Stimulated activated CD4-positive, alpha-beta T cell treated with anti-CD3 and anti-CD28 coated beads, Interleukin-1b, Interleukin-23, amount 100 ng/mL, for 1 hour (primary cell): ENCODE measurements at places on chromosomes 2 and 18.

DNA sequence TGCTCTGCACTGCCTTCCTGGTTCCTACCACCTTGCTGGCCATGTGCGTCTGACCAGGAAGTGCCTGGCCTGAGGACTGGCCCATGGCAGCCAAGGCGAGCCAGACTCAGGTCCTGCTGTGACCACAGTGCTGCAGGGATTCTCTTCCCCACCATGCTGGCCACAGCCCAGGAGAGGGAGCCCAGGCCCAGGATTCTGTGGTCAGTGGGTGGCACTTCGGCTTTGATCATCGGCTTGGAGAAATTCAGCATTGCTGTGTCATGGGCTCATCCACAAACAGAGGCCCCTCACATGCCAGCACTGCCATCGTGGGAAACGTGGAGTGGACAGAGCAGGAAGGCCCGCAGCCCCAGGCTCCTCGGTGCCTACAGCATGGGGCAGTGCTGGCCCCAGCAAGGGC lies 211.6 kb downstream of the SEPTIN10 start:
- DNase-seq = no peak

- DNase-seq = no peak
Observed at GRCh38 chr18:76816127-76816526, 6.2 kb upstream of the ZNF236 start.

GRCh38 chr2:199461711-199462346 lies 4.1 kb upstream of the SATB2 start:
- no peak for DNase-seq

DNA sequence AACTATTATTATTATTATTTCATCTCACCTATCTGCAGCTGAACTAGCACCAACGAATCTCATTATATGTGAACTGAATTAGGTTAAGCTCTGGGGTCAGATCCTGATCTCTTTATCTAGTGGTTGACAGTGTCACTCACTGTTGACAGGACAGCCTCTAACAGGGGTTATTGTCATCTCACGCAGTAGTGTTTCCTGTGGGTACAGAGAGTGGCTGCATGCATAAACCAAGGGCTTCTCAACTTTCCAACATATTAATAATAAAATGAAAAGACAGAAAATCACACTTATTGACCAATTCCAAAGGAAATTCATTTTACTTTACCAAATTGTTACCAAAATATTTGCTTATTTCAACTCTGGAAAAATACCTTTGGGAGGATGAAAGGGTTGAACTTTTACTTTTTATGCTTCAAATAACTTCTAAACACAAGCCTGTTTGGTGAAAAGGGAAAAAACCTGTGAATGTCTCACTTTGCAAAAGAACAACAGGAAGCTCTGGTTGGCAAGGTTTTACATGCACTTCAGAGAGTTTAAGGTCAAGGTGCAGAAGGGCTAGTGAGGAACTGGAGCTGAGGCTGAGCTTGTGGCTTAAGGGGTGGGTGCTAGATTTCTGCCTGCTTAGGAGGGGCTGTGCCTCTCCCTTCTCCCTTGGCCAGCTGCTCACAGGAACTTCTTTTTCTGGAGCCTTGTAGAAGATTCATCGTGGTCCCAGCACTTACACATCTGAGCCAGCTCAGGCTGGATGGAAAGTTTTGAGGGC lies 72.6 kb downstream of the CTAGE1 start:
- DNase-seq = no peak

DNA sequence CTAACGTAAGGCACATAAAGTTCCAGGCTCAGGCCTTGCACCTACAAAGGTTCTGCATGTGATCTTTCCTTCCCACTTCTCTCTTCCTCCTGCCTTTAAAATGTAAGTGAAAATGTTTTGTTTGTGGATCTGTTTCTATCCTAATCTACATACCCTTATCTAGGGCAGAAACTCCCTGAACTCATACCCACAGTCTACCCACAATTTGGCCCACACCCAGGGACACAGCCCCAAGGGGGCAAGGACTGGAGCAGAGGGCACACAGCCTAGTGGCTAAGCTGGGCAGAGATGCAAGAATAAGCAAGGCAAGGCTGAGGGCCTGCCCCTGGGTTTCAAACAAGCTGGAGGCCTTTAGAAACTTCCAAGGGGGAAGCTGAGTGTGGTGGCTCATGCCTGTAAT lies 71.0 kb downstream of the HS1BP3 start:
- no peak for DNase-seq

DNA sequence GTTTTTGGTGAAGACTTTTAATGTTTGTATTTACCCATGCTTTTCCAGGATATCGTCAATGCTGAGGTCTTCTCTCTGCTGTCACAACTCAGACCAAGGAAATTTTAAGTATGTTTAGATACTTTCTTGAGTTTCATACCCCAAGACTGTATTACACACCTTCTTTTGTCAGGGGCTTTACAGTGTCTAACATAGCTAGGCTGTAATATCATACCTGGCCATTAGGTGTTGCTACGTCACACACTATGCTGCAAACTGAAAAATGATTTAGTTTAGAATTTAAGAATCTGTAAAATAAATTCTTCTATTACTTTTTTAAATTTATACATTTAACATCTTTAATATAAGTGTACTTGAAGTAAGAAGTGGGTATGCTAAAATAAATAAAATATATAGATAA lies 358.4 kb upstream of the NRP2 start:
- DNase-seq = no peak

GRCh38 chr18:49652881-49653724 lies 91.2 kb downstream of the LIPG start:
- no peak for DNase-seq

GRCh38 chr2:201983174-201983573 lies 50.5 kb upstream of the FZD7 start:
- no peak for DNase-seq

- DNase-seq = no peak
Observed at GRCh38 chr18:32701313-32701712, 71.5 kb downstream of the KLHL14 start.

DNA sequence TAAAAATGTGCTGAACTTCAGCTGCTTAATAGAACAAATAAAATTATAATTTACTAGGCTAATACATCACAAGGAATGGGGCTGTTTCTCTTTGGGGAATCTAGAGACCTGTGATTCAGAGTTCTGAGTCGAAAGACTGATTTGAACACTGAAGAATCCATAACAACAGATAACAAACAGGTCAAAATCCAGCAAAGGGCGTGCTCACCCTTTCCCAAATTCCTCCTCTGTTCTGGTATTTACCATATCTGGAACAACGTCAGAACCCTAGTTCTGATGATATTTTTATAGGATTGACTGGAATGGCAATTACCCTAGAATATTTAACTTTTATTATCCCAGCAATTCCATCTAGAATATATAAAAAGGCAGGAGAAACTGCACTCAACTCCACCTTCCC lies 66.0 kb upstream of the ITGA6 start:
- no peak for DNase-seq

GRCh38 chr2:239692362-239692851 lies 291.6 kb upstream of the HDAC4 start:
- no peak for DNase-seq

GRCh38 chr2:1802469-1803216 lies 58.3 kb upstream of the PXDN start:
- no peak for DNase-seq

DNA sequence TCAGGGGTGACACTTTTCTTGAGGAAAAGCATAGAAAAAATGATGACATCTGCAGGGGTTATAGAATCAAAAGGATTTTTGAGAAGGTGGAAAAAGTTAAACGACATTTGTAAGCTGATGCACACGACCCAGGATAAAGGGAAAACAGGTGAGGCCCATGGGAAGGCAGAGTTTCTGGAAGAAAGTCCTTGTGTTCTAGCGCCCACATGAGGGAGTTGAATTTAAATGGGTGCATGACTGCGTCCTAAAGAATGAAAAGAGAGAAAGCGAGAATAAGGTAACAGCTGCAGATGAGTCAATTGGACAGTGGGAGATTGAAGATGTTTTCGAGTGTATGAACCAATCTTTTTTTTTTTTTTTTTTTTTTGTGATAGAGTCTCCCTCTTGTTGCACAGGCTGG lies 158.1 kb downstream of the GALR1 start:
- no peak for DNase-seq

GRCh38 chr2:54341656-54342055 lies 85.6 kb upstream of the TSPYL6 start:
- DNase-seq = no peak

DNA sequence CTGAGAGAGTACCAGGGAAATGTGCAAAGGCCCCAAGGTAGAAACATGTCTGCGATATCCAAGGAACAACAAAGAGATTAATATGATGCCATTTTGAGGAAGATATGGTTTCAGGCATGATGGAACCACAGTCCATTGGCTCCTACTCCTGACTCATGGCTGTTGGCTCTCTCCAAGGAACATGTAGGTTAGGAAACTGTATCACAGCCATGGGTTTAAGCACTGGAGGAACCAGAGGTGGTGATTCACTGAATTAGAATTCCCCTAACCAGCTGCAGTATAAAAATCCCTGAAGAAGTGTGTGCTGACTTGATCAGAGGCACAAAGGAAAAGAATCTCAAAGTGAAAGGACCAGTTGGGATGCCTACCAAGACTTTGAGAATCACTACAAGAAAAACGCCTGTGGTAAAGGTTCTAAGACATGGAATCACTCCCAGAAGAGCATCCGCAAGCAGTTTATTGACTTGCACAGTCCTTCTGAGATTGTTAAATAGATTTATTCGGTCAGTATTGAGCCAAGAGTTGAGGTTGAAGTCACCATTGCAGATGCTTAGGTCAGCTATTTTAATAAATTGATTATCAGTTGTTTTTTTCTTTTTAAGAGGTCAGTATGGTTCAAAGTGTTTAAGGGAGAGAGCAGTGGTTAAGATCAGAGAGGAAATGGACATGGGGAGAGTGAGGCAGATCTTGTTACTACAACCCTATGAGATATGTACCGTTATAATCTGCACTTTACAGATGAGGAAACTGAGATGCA lies 110.7 kb upstream of the OTX1 start:
- DNase-seq = no peak

GRCh38 chr18:46577546-46577945 lies 79.5 kb downstream of the LOXHD1 start:
- no peak for DNase-seq

DNA sequence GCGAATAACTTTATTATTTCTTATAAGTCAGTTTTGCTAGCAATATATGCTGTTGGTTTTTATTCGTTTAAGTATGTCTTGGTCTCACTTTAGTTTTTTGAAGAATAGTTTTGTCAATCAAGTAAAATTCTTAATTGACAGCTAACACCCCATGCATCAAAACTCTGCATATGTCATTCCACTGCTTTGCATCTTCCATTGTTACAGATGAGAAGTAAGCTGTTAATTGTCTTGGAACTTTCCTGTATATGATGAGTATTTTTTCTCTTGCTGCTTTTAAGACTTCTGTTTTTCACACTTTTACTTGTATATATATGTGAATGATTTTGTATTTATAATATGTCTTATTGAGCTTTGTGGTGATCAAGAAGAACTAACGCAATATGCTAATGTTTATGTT lies 1048.4 kb downstream of the CNTNAP5 start:
- no peak for DNase-seq

DNA sequence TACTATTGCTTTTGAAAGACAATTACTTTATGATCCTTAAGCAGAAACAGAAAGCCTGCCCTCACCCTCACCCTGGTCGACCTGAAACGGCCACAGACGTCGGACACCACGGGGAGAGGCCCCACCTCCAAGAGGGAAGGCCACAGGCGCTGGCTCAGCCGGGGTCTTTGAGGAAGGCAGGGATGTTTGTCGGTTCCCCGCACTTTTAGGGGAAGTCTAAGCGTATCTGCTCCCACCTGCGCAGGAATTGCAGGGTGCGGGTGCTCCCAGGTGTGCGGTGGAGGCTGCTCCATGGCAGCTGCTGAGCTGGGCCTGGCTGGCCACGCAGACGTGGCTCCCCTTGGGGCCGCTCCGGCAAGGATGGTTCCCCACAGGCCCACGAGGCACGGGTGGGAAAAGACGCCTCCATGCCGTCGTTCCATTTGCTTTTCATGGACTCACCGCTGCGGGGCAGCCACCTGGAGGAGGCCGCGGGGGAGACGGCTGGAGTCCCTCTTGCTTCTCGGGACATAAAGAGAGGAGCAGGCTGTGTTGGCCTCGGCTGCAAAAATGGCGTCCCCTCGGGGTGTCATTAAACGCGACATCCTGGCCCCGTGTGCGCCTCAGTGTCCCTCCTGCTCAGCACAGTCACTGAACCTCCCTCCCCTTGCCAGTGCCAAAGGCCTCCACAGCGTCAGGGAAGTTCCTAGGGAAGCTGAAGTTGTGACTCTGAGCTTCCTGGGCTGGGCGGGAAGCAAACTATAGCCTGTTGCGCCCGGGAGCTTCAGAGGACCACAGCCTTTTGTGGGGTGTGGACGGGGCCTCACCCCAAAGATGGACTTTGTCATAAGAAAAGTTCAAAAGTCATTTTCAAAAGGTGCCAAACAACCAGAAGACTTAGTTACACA lies 63.4 kb downstream of the NFATC1 start:
- DNase-seq = no peak

GRCh38 chr2:188485496-188485895 lies 193.8 kb downstream of the GULP1 start:
- DNase-seq = no peak

- DNase-seq = no peak
Observed at GRCh38 chr18:28167835-28168349, 9.0 kb downstream of the CDH2 start.

DNA sequence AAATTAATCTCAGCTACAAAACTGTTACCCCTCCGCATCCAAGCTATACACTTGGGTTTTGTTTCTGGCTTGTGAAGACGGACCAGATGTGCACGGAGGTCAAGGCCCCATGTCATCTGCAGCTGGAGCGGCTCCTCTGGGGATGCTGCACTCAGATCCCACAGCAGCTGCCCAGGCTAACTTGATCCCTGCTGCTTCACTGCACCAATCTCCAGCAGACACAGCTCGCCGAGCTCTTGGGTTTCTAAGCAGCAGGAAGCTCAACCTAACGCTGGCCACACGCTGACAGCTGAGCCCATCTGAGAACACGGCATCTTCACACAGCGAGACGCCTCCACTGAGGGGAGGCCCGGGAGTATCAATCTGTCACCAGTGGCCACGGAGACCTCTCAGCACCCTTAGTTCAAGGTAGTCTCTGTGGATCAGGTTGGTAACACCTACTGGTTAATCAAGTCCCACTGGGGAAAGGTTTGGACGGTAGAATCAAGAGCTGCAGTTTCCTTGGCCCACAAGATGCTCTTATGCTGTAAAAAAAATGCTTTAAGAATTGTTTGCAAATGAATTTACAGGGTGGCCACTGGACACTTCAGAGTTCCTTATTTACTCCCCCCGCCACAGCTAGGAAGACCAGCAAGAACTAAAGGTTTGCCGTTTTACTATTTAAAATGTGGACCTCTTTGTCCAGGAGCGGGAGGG lies 67.5 kb downstream of the EMILIN2 start:
- no peak for DNase-seq
